Vagina (tissue), 2 donors: ENCODE measurements at places on chromosomes 12 and 14.
A peak's percentile ranks its signal among the peaks of the same experiment; 100 is the strongest.

GRCh38 chr14:42028607-42029006, 421.9 kb downstream of the LRFN5 start:
- no peak for DNase-seq

DNA sequence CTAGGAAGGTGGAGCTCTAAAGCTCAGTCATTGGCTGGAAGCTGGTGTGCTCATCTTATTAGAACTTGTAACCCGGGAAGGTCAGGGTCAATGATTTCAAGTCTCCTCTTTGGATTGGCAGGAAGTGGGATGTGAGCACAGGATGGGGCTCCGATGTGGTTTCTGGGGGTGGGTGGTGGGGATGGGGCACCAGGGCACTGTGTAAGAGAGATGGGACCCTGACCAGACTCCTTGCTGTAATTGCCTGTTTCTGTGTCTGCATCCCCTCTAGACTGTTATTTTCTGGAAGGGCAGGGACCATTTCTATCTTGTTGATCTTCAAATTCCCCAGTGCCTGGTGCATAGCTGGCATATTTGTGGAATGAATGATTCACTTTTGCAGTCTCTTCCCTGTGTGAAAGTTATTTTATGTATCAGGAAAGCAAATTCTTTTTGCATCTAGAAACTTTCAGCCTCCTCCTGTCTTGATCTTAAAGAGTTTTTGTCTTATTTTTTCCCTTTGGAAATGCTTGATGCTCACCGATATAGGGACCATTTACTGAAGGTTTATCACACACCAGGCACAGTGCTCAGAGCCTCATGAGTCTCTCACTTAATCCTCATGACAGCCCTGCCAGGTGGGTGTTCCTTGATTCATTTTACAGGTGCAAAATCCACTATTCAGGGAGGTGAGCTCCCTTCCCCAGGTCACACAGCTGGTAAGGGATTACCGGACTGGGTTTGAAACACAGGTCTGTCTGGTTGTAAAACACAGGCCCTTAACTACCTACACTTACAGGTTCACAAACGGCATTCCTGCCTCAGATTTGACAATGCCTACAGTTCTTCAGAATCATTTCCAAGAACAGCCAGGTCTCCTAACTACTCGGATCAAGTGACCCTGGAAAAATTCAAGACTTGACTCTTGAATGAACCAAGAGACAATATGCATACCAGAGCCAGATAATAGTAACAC, 86.9 kb upstream of the IGF1 start:
- DNase-seq: no peak

DNA sequence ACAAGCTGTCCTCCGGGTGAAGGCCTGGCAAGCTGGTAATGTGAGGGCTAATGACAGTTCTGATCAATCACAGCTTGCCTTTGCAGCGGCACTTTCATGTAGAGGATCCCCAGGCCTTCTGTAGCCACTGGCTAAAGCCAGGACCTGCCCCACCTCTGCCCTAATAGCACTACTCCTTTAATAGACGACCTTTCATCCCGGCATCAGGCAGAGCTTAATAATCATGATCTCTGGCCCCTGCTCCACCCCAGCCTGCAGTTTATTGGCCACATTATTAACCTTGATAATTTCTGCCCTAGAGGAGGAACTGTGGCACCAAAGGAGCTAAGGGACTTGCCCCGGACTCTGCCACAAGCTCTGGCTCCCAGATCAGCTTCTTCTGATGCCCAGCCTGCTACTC, 142.3 kb upstream of the TBX3 start:
- no peak for DNase-seq

- no peak for DNase-seq
These were observed 89.5 kb upstream of the BCL2L14 start for GRCh38 chr12:11981121-11981733.

GRCh38 chr14:99124482-99125105, 147.4 kb downstream of the BCL11B start:
- DNase-seq: peak; percentile 65

GRCh38 chr14:21861153-21861552, 187.5 kb upstream of the OR4E1 start:
- DNase-seq: no peak

- DNase-seq: no peak
These were observed 3.3 kb downstream of the NEMF start for GRCh38 chr14:49849213-49849847.

- DNase-seq: no peak
These were observed 145.7 kb upstream of the PLEKHA5 start for GRCh38 chr12:18983854-18984253.

DNA sequence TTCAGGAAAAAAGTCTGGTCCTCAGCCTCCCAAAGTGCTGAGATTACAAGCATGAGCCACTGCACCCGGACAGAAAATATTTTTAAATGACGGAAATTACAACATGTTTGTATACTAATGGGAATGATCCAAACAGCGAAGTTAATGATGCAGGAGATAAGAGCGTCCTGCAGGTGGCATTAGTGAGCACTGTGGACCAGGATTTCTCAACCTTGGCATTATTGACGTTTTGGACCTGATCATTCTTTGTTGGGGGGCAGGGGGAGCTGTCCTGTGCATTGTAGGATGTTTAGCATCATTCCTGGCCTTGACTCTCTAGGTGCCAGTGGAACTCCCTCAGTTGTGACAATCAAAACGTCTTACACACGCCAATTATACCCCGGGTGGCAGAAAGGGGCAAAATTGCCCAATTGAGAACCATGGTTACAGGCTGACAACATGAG, 34.1 kb downstream of the SCFD1 start:
- DNase-seq: no peak

DNA sequence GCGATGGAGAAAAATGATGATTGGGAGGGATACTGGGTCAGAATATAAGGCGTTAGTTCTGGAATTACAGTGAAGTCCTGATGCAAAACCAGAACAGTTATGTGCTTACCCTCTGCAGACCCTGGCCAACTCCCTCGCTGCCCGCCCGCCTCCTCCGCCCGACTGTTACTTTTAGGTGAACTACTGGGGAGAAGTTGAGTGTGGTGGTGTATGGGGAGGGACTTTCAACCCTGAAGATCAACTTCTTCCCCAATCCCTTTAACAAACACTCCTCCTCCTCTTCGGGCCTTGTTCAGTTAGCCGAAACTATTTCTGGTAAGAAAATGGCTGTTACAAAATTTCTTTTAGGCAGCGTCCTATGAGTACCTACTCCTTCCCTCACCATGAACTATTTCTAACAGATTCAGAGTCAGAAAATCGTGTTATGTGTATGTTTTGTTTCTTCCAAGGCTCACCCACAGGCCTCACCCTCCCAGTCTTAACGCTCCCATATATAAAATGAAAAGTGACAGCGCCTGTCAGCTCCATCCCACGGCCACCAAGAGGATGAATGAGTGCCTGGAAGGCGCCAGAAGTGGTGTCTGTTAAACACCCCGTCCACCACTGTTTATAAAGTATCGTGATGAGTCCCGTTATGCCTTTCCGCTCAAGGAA, 1.3 kb downstream of the FBXO33 start:
- DNase-seq: no peak

DNA sequence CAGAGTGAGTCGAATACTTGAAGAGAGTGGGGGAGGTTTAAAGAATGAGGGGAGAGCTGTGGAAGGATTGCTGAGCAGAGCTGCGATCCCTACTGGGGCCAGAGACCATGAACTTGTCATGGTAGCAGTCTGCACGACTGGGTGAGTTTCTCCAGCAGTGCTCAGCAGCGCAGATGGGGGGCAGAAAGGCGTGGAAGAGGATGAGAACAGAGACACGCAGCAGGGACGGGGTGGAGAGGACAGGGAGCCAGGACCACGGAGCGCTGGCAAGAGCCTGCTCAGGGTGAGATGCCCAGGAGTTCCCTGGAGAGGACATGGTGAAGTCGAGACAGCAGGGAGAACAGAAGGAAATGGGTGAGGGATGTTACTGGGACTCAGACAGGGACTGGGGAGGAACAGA, 2.1 kb upstream of the AQP6 start:
- DNase-seq: no peak

- no peak for DNase-seq
These were observed 354.2 kb downstream of the TMEM121 start for GRCh38 chr14:105880616-105881015.

GRCh38 chr14:39704594-39704993, 272.4 kb upstream of the FBXO33 start:
- no peak for DNase-seq

DNA sequence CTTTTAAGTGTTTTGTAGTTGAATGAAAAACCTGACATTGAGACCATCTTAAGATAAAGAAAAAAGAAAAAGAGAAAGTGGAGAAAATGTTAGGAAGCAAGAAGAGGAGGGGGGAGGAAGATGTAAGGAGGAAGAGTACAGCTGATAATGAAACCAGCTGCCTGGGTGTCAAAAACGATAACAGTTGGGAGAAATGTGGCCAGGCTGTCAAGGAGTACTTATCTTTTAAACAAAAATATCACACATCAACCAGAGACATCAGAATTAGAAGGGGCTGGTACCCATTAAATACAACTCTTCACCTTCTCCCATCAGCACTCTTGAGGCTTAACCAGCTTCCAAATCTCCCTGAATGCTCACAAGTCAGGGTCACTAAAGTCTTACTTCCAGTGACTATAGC, 4.5 kb downstream of the SLC11A2 start:
- no peak for DNase-seq

DNA sequence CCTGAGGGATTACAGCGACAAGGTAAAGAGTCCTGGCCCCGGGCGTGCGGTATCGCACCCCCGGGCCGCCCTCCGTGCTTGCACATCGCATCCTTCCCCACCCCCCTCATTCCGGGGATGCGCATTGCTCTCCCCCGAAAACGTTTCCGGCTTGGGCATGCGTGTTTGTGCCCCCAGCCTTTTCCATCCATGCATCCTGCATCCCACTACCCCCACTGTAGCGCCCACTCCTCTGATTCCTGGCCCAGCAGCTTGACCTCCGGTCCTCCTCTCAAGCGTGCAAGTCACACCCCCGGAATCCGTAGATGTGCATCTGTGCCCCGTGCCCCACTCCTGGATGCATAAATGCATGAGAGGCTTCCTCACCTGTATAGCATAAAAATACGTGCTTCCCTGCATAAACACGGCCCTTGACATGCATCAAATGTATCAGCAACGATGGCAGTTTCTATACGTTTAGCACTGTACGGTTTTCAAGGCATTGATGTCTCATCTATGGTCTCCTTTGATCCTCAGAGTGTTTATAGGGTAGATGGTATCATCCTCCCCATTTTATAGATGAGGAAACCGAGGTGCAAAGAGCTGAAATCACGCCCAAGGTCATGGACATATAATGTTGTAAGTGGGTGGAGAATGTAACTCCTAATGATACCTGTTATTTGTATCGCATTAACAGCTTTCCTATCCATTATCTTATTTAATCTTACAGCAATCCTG, 484 bp downstream of the RIC8B start:
- no peak for DNase-seq

DNA sequence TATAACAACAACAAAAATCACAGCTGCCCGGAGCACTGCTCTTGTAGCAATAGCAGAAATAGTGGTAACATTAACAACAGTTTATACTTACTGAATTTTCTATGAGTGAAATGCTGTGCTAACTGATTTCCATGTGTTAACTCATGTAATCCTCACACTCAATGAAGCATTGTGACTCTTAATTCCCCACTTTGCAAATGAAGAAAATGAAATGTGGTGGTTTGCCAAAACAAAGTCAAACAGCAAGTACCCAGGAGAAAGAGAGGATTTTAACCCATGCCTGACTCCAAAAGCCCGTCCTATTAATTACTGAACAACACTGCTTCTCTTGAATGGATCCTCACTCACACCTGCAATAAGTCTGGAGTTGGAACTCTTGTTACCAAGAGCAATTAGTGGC, 123.5 kb downstream of the MED13L start:
- DNase-seq: no peak

- no peak for DNase-seq
These were observed 95.9 kb downstream of the OTOGL start for GRCh38 chr12:80195074-80195726.

DNA sequence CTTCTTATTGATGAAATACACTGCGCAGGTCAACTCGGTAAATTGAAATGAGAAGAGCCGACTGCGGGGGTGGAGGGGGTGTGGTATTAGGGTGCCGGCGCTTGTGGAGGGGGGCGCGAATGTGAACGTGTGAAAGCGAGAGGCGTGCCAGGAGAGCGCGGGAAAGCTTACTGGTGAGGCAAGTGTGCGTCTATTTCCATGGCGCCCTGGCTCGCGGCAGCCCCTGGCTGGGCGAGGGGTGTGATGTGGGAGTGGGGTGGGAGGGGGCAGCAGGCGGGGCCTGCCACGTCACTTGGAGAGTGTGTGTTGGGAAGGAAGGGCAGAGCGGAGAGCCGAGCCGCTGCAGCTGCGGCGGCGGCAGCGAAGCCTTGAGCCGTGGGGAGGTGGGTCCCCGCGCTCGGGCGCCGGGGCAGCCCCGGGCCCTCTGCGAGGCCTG, 88.8 kb downstream of the GALNT8 start:
- no peak for DNase-seq

- DNase-seq: no peak
These were observed 154.4 kb downstream of the FUT8 start for GRCh38 chr14:65566820-65567522.

DNA sequence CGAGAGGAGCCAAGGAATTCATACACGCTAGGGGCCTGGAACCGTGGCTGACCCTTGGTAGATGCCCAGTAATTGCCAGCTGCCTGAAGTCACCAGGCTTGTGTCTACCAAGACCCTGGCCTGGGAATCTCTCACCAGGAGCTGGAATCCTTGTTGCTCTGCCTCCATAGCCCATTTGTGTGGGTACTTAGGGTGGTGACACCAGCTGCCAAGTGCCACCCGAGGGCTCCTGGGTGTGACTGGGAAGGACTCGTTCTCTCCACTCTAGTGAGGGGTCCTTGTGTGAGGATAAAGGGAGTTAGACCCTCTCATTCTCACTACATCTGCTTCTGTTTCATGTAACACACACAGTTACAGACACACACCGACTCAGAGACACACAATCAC, 17.9 kb downstream of the SERPINA1 start:
- no peak for DNase-seq
